GM13977 (cell line): ENCODE measurements at places on chromosomes 6 and 20.

DNA sequence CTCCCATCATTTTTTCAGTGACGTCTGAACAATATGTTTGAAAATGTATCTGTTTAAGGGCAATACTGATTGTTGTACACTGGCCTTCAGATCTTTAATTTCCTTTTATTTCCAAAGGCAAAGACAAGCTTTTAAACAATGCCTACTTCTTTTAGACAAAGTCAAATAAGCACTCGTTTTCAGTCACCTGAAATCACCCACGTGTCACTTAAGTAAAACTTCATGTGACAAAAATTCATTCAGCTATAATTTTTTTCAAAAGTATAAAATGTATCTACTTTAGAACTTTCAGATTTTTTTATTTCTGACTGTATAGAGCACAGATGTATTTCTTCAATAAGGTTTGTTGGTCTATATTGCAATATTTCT, 113.5 kb upstream of the BEND6 start:
- no peak for DNase-seq

DNA sequence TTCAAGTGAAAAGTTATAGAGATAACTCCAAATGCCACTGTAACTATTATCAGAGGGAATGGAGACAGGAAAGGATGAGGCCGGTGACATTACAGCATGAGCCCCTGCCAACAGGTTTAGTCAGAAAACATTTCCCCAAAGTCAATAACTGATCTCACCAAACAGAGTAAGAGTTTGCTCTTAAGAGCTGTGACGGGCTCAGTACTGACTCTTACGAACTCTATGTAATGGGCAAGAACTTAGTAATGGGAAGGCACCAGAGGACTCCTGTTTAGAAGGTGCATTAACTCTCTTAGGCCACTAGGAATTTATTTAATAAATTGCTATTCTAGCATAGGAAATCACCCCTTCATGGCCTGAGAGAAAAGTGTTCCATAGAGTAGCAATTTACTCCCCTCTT, 76.8 kb downstream of the SAMD5 start:
- no peak for DNase-seq

DNA sequence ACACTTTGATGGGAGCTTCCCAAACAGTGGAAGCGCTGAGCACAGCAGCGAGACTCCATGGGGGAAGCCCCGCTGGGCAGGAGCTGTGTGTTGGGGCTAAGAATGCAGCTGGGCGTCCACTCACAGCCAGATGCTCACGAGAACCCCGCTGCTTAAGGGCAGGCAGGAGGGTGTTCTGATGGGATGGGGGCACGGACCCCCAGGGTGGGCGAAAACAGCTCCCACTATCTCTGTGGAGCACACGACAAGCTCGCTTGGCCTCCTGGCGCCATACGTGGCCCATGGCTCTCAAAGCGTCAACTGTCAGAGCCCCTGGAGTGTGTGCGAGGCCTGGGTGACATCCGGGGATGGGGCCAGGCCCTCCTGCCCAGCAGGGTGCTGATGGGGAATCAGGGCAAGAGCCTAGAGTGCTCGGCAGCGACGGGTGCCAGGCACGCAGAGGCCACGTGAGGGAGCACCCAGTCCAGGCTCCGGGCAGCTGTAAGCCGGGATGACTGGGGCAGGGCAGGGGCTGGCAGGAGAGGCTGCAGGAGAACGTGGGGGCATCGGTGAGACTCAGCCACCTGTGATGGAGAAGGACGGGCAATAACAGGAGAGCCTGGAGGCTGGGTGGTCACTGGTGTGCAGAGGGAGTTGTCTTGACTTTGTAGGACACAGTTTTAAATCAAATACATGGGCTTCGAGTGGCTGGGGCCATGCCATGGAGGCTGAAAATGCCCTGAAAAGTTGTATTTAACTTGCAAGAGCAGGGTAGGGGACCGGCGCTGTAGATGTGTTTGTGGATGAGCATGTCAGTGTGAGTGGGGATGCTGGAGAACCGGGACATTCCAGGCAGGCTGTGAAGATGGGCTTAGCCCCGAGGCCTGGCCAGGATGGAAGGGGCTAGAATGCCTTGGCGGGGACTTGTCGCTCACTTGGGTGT, 27.3 kb downstream of the PYGB start:
- no peak for DNase-seq

GRCh38 chr20:47303736-47304135, 52.8 kb downstream of the ZMYND8 start:
- DNase-seq: no peak

DNA sequence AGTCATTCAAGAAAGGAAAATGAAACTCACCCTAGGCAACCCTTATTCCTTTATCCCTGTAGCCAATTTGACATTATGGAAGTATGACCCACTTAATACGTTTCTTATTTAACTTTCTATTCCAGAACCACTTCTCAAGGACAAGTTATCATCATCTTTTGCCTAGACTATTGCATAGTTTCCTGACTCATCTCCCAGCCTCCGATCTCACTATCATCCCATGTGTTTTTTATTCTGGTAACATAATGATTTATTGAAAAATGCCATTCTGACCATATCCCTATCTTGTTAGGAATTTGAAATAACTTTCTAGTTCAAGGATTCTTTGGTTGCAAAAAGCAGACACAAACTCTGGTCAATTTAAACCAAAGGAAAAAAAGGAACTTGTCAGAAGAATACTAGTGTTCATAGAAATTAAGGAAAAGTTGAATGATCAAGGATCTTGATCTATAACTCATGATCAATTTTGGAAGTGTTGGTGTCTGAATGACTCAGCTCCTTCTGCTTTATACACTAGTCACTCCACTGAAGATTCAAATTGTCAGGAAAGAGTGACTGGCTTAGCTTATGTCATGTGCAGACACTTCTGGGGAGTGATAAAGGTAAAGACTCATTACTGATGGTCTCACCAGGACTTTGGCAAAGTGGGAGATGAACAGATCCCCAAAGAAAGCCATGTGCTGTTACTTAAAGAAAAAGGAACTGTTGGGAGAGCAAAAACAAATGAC, 8.5 kb upstream of the TINAG start:
- no peak for DNase-seq

GRCh38 chr20:44109951-44110361, 77.0 kb downstream of the JPH2 start:
- DNase-seq: no peak

DNA sequence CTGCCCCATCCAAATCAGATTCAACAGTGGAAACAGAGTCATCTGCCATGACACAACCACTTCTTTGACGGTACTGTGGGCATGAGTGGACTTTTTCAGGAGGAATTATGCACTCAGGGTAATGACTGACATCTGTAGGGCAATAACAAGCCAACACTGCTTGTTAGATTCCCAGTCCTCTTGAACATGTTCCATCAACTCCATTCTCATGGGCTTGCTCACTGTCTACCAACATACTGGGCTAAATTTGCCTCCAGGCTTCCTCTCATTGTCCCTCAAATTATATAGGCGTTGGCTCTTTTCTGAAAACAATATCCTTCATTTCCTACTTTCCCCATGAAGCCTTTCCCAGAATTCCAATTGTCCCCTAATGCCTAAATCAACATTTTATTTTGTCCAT, 43.1 kb downstream of the ANKEF1 start:
- DNase-seq: no peak

GRCh38 chr20:112396-112795, 24.9 kb downstream of the DEFB125 start:
- no peak for DNase-seq

GRCh38 chr6:1903780-1904465, 294.2 kb downstream of the FOXC1 start:
- no peak for DNase-seq
